ENCODE measurements at places on chromosomes 4 and X.

DNA sequence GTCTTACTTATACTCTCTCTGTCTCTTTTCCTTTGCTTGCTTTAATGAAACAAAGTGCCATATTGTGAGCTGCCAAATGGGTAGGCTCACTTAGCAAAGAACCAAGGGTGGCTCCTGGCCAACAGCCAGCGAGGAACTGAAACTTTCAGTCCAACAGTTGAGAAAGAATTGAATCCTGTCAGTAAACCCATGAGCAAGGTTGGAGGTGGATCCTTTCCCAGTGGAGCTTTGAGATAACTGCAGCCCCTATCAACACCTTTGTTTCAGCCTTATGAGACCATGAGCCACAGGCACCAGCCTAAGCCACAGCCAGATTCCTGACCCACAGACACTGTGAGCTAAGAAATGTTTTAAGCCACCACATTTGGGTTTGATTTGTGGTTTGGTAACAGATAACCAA, 362.2 kb downstream of the PDGFC start:
- no peak for DNase-seq

GRCh38 chrX:48496660-48497059, 12.1 kb upstream of the PORCN start:
- DNase-seq = no peak

DNA sequence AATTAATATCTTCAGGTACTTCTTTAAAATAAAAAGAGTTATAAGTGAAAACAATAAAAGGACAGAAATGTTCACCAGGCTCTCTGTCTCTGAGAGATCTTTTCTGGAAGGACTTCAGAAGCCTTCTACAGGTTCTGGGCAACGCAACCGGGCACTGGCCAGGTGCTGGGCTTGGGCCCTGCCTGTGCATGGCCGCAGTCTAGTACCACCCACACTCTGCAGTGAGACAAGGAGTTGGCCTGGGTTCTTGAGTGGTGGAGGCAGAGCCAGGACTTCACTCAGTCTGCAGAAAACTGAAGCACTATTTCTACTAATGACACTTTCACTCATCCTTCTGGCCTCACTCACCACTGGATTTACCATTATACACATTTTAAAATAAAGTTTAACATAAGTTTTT, 21.8 kb downstream of the TAPT1 start:
- DNase-seq = no peak

- no peak for DNase-seq
Observed at GRCh38 chr4:76585272-76585671, 150.2 kb downstream of the SHROOM3 start.

DNA sequence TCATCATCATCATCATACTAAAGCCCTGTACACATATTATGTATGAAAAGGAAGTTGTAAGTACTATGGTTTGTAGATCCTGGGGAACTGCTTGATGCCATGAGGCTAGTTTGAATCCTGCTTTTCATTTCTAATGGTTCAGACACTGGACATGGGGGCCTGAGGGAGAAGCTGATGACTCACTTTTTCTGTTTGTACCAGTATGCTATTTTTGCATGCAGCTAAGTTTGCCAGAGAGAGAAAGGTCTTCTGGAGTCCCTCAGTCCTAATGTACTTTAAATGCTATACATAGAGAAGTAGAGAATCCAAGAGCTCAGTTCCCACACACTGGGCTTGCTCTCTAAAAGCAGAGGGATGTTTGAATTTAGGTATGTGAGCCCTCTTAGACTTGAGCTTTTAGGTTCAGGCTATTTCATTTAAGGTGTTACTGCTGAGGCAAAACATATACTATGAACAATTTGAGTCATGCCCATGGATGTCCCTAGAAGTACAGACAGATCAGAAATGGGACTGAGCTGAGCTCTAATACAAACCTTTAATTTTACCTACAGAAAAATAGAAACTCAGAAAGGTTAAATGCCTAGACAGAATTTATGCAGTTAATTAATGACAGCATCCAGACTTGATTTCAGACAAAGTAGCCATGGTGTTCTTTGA, 17.6 kb upstream of the HS3ST1 start:
- no peak for DNase-seq

- peak; percentile 73 for DNase-seq
Observed at GRCh38 chrX:43958529-43958928, 14.7 kb downstream of the NDP start.

DNA sequence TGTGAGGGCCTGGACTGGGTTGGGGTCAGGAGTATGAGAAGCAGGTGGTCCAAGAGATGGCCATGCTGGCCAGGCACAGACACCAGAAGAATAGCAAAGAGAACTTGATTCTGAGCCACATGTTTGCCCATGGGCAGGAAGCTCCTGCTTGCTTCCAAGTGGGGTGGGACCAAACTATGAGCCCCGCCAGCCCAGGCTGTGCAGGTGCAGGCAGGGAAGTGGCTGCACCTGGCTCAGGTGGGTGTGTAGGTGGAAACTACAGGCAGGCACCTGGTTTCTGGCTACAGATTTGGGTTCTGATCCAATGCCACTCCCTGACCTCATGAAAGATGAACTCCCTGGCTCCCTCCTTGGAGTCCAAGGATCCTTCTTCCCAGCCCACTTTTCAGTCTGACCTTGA, 207.9 kb upstream of the KLF3 start:
- no peak for DNase-seq

- DNase-seq = no peak
Observed at GRCh38 chr4:80071604-80072227, 1.3 kb downstream of the ANTXR2 start.

DNA sequence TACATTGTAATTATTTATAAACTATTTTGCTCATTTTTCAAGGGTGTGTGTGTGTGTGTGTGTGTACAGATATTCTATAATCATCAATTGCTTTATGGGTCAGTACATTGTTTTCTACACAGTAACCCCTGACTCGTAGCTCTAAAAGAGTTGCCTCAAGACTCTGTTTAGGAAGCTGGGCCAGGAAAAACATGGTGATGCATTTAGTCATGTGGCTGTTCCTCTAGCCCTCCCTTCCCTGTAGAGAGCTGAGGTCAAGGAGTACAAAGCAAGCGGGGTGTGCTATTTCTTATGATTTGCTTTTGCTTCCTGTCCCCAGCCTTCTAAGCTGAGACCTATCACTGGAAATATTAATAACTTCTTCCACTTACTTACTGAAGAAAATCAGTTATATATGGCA, 34.8 kb upstream of the SPANXD start:
- DNase-seq = no peak

DNA sequence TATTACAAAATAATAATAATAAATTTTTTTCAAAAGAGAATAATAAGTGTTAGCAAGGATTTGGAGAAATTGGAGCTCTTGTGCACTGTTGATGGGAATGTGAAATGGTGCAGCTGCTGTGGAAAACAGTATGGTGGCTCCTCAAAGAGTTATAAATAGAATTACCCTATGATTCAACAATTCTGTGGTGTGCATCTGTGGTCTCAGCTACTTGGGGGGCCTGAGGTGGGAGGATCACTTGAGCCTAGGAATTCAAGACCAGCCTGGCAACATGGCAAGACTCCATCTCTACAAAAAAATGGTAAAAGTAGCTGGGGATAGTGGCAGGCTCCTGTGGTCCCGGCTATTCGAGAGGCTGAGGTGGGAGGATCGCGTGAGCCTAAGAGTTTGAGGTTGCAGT, 19.6 kb downstream of the MND1 start:
- no peak for DNase-seq

- no peak for DNase-seq
Observed at GRCh38 chr4:16775411-16776154, 122.9 kb downstream of the LDB2 start.

GRCh38 chr4:19030048-19030447, 1008.5 kb upstream of the LCORL start:
- DNase-seq = no peak

- no peak for DNase-seq
Observed at GRCh38 chr4:6474053-6474568, 1.7 kb upstream of the PPP2R2C start.

GRCh38 chr4:101835121-101835904, 44.8 kb downstream of the BANK1 start:
- peak; percentile 51 for DNase-seq

GRCh38 chr4:24471486-24472160, 112.7 kb downstream of the DHX15 start:
- no peak for DNase-seq

GRCh38 chrX:19548279-19548678, 33.0 kb upstream of the MAP3K15 start:
- DNase-seq = no peak

DNA sequence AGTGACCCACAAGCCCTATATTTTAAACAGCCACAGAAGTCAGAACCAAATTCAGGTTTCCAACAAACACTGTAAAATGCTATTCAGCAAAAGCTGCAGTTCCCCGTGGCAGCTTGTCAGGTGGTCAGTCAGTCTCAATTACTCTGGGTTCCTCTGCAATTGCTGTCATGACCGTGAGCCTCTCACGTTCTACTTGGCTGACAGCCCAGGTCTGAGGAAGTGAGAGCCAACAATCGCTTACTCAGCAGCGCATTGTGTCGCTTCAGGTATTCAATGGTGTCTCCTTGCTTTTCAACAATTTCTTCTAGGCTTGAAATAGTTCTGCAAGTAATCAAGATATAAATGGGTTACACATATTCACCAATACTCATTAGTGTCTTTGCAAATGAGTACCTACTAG, 25.8 kb downstream of the TRIM75 start:
- DNase-seq = no peak

DNA sequence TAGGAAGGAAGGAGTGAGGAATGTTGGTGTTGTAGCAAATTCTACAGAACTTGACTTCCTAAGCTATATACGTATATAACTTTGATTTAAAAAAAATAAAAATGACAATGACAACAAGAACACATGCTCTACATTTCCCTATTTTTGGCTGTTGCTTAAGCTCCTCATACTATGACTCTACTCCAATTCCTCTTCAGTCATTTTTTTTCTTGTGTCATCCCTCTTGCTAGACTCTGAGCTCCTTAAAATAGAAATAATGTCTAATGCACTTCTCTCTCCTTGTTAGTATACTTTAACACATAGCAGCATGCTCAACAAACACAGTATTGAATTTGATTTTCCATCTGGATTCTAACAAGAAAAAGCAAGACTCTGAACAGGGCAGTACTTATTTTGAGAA, 144.0 kb downstream of the HDX start:
- DNase-seq = no peak

- no peak for DNase-seq
Observed at GRCh38 chrX:2552621-2553201, 51.9 kb upstream of the DHRSX start.

- no peak for DNase-seq
Observed at GRCh38 chr4:182924497-182924896, 7.3 kb upstream of the DCTD start.

GRCh38 chr4:93865650-93866049, 37.1 kb downstream of the ATOH1 start:
- no peak for DNase-seq
